ENCODE measurements at places on chromosomes 4 and X.
A peak's percentile ranks its signal among the peaks of the same experiment; 100 is the strongest.

GRCh38 chr4:5470318-5471198, 237.8 kb downstream of the EVC2 start:
- no peak for DNase-seq

DNA sequence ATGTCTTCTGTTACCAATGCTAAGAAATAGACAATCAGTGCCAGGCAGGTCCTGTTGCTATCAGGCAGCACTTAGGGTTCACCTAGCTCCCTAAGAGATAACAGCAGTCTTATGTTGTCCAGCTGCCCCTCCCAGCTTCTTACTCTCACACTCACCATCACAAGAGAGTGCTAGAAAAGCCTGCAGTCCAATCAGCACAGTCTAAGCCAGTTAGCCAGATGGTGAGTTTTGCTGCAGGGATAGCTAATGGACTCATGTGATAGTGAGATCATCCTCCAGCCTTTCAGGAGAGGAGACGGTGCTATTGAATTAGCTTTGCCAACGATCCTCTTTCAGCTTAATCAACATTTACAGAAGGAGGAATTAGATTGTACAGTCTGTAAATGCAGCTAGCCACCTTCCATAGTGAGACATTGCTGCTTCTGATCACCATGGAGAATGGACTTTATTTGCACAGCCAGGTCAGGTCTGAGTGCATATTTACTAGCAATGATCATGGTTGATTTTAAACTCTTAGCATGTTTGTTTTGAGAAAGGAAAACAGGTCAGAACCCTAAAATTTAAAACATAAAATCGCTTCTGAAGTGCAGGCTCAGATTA, 438.3 kb downstream of the CENPC start:
- no peak for DNase-seq

DNA sequence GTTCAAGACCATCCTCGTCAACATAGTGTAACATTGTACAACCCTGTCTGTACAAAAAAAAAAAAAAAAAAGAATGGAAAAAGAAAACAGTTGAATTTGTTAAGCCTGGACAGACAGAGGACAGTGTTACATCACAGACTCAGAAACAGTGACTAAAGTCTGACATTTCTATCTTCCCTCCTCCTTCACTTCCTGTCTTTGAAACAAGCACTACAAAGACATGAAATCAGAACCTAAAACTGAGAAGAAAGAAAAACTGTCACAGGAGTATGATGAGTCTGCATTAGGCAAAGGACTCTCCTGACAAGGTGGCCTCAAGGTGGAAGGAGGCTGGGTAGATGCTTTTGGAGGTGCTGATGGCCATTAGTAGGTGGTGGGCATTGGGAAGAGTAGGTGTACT, 126.7 kb downstream of the RBM47 start:
- DNase-seq, result no peak

- DNase-seq, result no peak
These were observed 7.4 kb downstream of the BDH2 start for GRCh38 chr4:103092245-103092644.

- DNase-seq, result no peak
These were observed 66.2 kb downstream of the ASB9 start for GRCh38 chrX:15203694-15204093.

GRCh38 chr4:117225471-117225870, 140.1 kb upstream of the TRAM1L1 start:
- no peak for DNase-seq

DNA sequence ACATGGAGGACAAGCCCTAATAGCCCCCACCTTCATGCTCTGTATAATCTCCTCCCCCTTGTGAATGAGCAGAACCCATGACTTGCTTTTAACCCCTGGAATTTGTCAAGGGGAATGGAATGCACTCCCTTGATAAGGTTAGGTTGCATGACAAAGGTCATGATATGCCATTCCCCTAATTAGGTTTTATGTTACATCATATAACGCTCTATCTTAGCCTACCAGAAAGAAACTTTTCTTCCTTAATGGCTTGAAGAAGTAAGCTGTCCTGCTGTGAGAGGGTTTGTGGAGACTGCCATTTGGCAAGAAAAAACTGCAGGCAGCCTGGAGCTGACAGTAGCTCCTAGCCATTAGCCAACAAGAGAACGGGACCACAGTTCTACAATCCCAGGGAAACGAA, 399.8 kb upstream of the MAD2L1 start:
- no peak for DNase-seq

DNA sequence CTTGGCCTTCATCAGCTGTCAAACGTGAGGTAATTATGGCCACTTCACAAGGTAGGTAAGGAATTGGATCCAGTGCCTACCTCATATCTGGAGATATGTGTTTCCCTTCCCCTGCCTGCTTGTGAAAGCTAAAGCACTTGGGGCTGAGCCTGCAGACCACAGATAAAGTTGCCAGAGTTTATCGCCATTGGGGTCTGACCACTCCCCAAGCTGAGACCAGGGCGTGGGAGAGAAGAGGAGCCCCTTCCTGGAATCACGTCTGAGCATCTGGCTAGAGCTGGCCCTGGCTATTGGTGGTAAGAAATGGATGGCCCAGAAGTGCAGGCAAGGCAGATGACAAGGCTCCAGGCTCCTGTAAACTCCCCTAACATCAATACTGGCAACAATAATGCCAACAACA, 2.7 kb downstream of the ALAS2 start:
- no peak for DNase-seq

DNA sequence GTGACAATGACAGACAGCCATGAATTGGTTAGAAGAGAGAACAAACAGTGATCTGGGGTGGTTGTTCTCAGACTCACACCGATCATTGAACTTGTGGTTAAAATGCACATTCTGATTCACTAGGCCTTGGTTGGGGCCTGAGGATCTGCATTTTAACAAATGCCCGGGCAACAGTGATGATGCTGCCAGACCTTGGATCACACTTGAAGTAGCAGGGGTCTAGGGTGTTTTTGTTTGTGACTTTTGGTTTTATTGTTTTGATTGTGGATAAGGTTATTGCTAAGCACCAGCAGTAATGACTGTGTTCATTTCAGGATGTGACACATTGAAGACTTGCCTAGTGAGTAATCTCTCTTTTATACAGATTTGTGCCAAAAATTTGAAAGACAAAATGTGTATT, 36.5 kb downstream of the TXLNG start:
- peak; percentile 9 for DNase-seq

GRCh38 chr4:120680647-120681228, 241.8 kb downstream of the PRDM5 start:
- no peak for DNase-seq

DNA sequence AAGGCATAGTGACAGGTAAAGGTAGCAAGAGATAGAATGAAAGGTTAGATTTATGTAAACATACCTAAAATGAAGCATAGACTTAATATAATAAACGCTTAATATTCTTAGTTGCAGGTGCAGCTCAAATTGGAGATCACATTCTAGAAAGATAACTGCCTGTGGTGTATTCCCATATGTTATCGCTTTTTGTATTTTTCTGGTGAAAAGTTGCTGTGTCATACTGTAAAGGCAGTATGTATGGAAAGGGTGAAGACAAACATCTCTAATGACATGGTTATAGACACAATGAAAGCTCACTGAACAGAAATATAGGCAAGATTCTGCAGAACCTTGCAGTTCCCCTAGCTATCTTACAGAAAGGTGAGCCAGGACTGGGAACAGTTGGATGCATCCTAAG, 240.3 kb downstream of the DCLK2 start:
- DNase-seq, result no peak

DNA sequence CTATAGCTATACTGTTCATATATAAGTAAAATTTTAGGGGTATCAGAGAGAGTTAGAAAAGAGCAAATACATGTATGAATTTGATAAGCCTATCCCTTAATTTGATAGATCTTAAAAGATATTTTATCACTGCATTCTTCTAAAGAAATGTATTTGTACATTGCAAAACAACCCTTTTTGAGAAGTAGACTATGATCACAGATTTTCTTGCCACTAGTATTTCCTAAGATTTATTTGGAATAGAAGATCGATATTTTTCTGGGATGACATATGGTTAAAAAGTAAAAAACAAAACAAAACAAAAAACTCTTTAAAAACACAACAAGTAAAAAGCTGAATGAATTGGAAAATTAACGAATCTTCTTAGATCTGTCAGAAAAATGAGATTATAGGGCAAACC, 27.4 kb downstream of the TET2 start:
- DNase-seq, result no peak

DNA sequence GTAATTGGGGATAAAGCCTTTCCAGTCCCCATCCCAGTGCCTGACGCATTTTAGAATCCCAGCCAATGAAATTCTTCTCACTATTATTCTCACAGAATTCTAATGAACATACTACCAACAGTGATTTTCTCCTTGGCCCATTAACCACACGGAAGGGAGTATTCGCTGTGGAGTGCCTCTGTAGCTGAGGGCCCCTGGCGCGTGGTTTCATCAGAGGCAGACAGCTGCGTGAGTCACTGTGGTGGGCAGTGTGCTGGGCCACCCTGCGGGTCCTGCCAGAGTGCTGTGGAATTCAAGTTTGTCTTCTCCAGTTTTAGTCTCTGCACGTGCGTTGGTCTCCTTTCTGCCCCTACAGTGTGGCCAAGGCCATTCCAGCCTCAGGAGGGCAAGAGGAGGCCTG, 335.4 kb upstream of the FAT1 start:
- no peak for DNase-seq

GRCh38 chrX:70168238-70169188, 8.8 kb upstream of the DGAT2L6 start:
- no peak for DNase-seq

GRCh38 chr4:86939729-86940575, 5.1 kb downstream of the AFF1 start:
- DNase-seq, result peak; percentile 29

DNA sequence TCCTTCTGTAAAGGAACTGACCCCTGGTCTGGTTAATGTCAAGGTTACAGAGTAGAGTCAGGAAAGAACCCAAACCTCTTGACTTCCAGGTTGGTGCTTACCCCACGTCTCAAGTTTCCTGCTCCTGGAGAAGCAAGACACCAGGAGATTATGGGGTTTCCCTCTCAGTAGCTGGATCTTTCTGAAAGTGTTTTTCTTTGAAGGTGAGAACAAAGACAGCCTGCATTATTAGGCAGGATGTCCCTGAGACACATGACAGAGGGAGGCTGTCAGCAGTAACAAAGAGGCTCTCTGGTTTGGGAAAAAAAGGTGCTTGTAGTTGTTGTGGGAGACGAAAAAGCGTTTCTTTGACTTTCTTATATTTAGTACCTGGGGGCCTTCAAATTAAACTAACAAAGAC, 44.7 kb upstream of the IGFBP7 start:
- no peak for DNase-seq

- no peak for DNase-seq
These were observed 328.0 kb downstream of the PPP3CA start for GRCh38 chr4:101019313-101019712.

DNA sequence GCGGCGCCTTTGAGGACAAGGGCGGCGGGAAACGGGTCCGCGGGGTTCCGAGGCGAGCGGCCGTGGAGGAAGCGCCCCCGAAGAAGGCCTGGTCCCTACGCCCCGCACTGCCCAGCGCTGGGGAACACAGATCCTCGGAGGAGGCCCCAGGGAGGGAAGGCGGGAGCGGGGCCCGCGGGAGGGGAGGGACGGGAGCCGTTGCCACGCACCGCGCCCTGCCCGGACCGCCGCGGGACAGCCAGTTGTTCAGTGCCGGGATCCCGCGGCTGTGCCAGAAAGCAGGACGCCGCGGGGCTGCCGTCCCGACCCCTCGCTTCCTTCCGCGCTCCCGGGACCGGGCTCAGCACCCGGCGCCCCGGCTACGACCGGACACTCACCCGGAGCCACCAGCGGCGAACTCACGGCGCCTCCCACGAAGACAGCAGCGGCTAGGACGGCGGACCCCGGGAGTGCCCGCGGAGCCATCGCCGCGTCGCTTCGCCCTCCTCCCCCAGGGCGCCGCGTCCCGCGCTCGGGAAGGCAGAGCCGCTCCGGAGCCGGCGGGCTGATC, 278 bp downstream of the RELL1 start:
- peak; percentile 50 for DNase-seq

DNA sequence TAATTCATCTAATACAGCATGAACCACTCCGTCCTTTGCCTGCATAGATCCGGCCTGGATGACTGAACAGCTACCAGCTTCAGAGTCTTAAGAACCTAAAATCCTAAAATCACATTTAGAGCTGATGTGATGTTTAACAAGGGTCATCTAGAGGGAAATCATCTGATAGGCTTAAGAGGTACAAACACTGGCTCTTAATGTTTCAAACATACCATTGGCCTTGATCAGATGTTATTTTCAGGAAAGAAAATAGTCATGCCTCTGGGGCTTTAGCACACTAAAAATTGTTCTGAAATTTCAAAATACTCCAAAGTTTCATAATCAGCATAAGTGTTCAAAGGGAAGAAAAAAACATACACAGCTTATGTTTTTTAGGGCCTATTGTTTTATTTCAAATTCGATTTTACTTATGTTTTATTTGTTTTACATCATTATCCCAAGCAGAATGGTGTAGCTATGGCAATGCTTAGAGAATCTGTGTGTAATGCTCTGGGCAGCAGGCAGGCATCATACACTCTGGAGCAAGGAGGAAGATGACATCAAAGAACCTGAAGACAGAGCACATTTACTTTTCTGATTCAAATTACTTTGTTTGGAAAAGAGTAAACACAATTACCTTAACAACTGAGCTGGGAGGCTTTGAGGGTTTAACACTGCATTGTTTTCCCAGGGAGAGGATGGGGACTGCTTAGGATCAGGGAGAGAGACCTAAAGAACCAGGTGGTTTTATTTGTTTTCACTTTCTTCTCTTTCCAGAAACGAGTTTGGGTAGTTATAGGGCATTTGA, 25.3 kb upstream of the LEF1 start:
- DNase-seq, result no peak

GRCh38 chrX:141176586-141177451, at the start of gene LDOC1:
TSS of gene LDOC1 (minus strand) at chrX:141177129. CDS start at chrX:141177021, 108 bp downstream.
- DNase-seq, result peak; percentile 70

GRCh38 chrX:21885568-21885967, 29.8 kb downstream of the YY2 start:
- no peak for DNase-seq

DNA sequence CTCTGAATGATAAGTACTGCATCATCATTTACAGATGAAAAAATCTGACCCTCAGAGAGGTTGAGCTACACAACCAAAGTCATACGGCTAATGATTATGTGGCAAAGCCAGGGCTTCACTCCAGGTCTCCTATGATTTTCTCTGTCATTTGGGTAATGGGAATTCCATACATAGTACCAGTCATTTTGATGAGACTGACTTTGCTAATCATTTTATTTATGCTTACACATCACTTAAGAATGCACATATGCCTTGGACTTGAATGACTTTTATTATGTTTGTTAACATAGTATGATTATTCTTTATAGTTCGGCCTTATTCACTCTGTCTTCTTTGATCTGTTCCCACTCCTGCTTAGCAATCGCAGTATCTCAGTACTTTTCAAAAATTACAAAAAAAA, 255.1 kb upstream of the GPRIN3 start:
- no peak for DNase-seq

Data from activated CD4-positive, alpha-beta T cell treated with anti-CD3 and anti-CD28 coated beads, Interleukin-2, amount 50 U/mL, for 48 hours (primary cell).